ENCODE measurements at places on chromosomes 5 and 9.

GRCh38 chr5:169801781-169802180 lies 164.7 kb downstream of the DOCK2 start:
- no peak for DNase-seq

- no peak for DNase-seq
These were observed 58.7 kb upstream of the TNFSF8 start for GRCh38 chr9:114988962-114989599.

GRCh38 chr5:98416541-98416940 lies 356.9 kb upstream of the RGMB start:
- no peak for DNase-seq

GRCh38 chr9:136943291-136944211 lies 987 bp downstream of the FBXW5 start:
- no peak for DNase-seq

DNA sequence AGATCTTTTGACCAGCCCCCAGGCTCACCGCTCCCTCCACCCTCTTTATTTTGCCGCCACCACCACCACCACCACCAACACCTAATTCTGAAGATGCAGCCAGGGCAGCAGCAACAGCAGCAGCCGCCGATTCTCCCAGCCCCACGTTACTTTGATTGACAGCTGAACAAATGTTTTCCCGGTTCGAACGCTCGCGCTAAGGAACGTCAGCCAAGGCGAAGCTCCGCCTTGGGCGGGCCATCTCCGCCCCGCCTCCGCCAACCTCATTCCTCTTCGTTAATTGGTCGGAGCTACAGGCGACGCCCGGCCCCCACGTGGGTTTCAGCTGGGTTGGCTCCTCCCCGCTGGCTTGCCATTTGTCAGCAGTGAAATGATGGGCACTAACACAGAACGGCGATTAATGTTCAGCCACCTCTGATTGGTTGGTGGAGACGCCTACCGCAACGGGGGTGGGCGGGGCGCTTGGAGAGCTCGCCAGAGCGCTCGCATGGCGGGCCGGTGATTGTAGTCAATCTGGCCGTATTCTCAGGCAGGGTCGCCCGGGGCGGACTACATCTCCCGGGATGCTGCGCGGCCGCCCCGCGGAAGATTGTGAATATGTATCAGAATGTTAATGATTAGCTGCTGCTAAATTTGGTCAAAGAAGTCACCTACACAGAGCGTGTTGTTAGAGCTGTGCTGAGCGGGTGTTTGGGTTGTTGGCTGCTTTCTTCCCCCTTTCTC lies at the start of gene TLE4:
Gene TLE4 (plus strand): TSS at position 657 of the 723 bp plus-strand sequence. CDS start 826 bp downstream, outside the sequence.
- peak; percentile 81 for DNase-seq

- DNase-seq = no peak
These were observed 170.8 kb upstream of the FBN2 start for GRCh38 chr5:128708841-128709240.

GRCh38 chr5:135814316-135814715 lies 20.1 kb upstream of the SLC25A48 start:
- DNase-seq = no peak

DNA sequence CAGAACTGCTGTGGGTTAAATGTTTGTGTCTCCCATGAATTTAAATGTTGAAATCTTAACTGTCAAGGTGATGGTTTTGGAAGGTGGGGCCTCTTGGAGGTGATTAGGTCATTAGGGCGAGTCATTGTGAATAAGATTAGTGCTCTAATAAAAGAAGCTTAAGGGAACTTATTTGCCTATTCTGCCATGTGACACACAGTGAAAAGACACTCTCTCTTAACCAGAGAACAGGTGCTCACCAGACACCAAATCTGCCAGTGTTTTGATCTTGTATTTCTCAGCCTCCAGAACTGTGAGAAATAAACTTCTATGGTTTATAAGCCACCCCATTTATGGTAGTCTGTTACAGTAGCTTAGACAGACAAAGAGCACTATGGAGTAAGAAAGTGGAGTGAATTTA lies 117.9 kb upstream of the SV2C start:
- DNase-seq = no peak

- DNase-seq = no peak
These were observed 63.1 kb downstream of the UGCG start for GRCh38 chr9:111959468-111960359.

GRCh38 chr5:54159893-54160195 lies 150.5 kb downstream of the ARL15 start:
- DNase-seq = no peak

DNA sequence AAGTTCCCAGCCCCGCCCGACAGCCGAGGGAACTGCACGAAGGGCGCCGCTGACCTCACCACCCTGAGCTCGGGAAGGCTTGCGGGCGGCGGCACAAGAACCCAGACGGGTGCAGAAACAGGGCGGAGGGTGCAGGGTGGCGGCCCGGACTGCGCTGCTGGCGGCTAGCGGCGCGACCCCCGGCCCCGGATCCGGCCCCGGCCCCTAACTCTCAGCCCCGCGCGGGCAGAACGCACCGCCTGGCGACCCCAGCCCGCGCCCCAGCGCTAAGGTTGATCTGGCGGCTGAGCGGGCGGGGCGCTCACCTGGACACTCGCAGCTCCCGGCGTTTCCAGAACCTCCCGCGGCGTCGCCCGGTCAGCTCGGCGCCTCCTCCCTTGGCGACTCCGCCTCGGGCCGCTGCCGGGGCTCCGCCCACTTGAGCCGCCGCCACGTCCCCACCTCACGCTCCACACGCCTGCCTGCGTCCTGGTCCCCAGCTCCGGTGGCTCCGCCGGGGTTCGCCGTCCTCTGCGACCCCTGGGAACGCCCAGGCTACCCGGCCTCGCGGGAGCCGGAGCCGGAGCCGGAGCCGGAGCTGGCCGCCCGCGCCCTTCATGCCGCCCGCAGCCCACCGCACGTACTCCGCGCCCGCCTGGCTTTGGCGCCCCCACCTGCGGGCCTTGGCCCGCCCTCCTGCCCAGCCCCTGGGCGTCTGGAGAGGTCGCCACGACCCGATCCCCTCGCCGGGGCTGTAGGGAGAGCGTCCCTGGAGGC lies at the start of gene P4HA2:
Gene P4HA2 (minus strand): TSS at position 369 of the 756 bp plus-strand sequence. CDS start 9,227 bp downstream, outside the sequence.
- peak; percentile 30 for DNase-seq

DNA sequence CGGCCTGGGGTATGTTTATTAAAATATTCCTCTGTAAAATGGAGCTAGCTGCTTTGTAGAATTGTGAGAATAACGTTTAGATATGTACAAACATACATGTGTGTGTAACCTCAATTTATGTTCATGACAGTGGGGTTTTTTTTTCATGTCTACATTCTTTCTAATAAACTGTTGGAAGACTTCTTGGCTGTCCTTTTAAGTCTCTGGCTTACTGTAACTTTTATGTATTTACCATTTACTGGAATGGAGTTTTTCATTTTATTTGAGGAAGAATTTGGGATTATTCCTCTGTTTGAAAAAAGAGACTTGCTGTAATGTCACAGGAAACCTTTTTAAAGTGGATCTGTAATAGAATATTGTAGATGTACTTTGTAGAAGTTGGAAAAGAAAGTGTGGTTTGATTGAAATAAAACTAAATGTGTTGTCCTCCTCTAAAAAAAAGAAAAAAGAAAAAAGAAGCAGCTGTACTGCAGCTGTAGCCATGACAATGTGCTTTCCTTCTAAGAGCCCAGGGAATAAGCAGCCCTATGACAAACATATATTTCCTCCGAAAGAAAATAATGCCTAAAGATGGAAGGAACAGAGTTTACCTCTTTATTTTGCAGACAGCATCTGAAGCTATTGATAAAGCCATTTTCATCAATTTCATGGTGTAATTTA lies 71.2 kb upstream of the FREM1 start:
- DNase-seq = no peak

DNA sequence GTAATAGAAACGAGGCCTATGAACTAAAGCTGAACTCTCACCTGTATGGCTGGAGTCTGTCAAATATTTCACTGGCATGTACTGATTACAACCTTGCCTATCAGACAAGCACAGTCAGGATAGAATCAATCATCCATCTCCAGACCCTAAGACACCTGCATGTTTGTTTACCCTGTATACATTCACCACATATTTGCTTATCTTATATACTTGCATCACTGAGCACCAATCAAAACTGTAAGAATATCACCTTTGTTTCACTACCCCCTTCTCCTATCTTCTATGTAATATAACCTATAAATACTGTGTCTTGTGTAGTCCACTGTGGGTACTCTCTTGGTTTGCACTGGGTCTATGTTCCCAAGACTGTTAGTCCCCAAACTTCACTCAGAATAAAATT lies 1085.7 kb downstream of the TAF11L14 start:
- DNase-seq = no peak

GRCh38 chr5:165161204-165161603 lies 1655.8 kb downstream of the MAT2B start:
- no peak for DNase-seq

DNA sequence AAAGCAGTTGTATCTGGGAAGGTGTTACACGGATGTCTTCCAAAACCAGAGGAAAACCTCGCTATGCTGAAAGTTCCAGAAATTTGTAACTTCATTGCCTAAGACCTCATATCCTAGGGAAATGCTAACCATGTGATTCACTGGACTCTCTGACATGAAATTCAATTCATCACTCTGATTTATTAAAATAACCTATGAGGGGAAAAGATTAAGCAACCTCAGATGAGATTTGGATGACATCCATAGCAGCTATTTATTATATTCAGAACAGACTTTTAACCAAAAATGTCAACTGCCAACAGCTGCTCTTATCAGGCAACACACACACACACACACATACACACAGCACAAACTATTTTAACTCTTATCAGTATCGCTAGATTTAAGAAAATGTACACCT lies 1006.4 kb upstream of the CTNND2 start:
- no peak for DNase-seq

GRCh38 chr9:89109666-89110065 lies 69.0 kb downstream of the SHC3 start:
- DNase-seq = no peak

DNA sequence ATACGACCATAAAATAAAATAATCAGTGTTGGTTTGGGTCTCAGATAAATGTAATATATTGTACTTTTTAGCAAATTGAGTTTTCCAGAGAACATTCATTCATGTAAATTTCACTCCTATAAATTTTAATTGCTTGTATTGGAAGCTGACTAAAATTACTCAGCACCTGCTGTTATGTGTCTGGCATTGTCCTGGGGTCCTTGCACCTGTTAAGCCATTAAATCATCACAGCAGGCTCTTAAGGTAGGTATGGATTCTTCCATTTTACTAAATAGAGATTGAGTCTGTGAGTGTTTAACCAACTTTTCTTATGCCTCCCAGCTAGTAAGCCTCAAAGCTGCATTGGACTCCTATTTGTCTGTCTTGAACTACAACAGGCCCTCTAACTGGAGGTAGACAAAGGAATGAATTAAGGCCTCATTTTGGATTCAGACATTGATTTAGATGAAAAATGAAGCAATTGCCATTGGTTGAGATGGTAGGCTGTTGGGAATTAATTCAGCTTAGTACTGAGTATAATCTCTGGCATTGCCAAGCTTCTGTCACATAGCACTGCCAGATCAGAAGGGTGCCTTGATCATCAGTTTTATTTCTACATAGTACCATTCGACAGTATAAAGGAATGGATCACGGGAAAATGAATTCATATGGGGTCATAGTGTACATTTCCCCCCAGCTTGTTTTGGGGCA lies 78.9 kb downstream of the PARP8 start:
- no peak for DNase-seq

- DNase-seq = no peak
These were observed 9.5 kb upstream of the BARHL1 start for GRCh38 chr9:132572921-132573320.

DNA sequence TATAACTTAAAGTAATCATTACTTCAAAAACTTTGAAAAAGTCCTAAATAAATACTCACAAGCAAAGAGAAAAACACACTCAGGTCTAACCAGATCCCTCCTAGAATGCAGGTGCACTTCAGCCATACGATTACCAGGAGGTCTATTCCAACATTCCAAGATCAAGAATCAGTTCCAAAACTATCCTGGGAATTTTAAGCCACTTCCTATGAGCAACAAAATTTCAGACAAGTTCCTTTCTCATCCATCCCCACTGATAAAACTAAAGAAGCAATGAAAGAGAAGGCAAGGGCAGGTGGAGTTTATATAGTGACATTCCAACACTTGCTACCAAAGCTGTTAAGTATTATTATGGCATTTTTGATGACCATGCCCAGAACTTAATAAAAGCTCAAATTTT lies 29.6 kb downstream of the MLLT3 start:
- DNase-seq = no peak

- DNase-seq = no peak
These were observed 80.2 kb upstream of the ZNF169 start for GRCh38 chr9:94178927-94179326.

- DNase-seq = no peak
These were observed 17.5 kb downstream of the ADAM19 start for GRCh38 chr5:157558041-157558595.

GRCh38 chr9:122016309-122016708 lies 76.8 kb downstream of the TTLL11 start:
- DNase-seq = no peak

DNA sequence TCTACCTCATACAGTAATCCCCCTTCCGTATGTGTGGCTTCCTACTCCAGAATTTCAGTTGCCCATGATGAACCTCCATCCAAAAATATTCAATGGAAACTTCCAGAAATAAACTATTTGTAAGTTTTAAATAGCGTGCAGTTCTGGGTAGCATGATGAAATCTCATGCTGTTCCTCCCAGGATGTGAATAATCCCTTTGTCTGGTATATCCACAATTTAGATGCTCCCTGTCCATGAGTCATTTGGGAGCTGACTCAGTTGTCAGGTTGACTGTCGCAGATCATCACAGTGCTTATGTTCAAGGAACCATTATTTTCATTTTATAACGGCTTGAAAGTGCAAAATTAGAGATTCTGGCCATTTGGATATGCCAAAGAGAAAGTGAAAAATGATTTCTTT lies 290.1 kb upstream of the CDH9 start:
- DNase-seq = no peak

DNA sequence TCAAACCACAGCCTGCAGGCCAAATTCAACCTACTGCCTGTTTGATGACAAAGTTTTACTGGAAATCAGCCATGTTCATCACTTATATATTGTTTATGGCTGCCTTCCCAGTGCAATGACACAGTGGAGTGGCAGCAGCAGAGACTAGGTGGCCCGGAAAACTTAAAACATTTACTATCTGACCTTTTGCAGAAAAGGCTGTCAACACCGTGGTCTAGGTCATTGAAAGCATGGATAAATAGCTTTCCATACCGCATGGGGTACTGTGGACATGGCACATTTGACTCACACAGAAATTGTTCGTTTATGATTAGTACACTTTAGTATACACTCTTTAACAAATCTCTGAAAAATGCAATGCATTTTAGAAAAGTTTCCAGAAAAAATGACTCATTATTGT lies 298.3 kb upstream of the EFNA5 start:
- no peak for DNase-seq

DNA sequence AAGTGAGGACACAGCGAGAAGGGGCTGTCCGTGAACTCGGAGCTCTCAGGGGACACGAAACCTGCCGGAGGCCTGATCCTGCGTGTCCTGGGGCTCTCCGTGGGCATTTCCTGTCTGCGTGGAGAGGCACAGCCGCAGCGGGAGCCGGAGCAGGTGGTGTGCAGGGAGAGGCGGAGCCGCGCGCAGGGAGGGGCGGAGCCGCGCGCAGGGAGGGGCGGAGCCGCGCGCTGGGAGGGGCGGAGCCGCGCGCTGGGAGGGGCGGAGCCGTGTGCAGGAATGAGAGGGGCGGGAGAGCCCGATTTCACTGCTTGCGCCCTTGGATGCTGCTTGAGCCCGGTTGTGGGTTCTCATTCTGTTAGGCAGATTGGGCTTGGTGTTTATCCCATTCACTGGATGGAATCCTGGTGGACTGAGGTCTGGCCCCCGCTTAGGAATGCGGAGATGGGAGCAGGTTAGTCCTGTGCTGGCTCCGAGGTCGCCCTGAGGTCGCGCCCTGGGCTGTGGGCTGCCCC lies 26.7 kb downstream of the NDUFS6 start:
- DNase-seq = no peak

Data from cortex of kidney (tissue), 1 donor.